ENCODE measurements at places on chromosomes 6 and 20.

DNA sequence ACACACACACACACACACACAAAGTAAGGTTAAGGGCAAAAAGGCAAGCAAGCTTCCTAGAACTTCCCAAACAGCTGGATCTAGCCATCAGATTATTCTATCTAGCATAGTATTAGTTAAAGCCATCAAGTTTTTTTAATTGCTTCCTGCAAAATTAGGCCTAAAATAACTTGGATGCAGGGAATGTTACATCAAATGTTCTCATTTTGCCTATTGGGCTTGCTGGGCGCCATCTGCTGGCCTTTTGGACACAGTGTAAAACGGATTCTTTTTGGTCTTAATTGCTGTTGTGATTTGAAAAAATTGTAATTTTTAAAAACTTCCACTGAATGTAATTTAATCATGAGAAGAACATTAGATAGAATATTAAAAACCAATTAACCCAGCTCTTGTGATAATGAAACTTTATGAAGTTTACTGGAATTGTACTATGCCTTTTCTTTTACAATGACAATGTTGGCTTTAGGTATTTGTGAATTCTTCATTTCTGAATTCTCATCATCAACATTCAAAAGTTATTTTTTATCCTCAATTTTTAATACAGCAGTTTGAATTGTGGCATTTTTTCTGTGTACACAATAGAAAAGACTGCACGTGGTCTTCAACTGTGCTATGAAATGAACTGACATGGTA, 6.8 kb downstream of the MKKS start:
- peak; percentile 41 for DNase-seq

- DNase-seq, result no peak
These were observed 42.9 kb downstream of the BCAS4 start for GRCh38 chr20:50837532-50838321.

- no peak for DNase-seq
These were observed 49.0 kb downstream of the COL19A1 start for GRCh38 chr6:69915346-69915745.

- DNase-seq, result no peak
These were observed 1.2 kb downstream of the TCEA2 start for GRCh38 chr20:64064145-64064698.

- DNase-seq, result no peak
These were observed 107.8 kb upstream of the SHLD1 start for GRCh38 chr20:5642155-5642981.

DNA sequence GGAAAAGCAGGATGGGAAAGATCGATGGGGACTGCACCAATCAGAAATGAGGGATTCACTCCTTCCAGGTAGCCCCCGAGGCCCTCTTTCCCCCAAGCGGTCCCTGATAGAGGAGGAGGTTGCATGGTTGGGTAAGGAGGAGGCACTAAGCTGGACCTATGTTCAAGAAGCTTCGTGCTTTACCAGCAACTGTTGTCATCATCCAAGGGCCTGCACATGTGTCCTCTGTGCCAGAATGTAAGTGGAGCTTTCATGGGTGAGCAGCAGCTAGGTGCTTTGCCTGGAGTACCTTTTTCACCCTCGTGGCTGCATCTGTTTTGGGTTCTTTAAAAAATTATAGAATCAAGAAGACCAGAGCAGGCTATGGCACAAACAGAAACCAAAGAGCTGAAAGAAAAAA, 54.0 kb downstream of the GMPR start:
- no peak for DNase-seq

- DNase-seq, result no peak
These were observed 161.0 kb downstream of the COL12A1 start for GRCh38 chr6:75044846-75045245.

DNA sequence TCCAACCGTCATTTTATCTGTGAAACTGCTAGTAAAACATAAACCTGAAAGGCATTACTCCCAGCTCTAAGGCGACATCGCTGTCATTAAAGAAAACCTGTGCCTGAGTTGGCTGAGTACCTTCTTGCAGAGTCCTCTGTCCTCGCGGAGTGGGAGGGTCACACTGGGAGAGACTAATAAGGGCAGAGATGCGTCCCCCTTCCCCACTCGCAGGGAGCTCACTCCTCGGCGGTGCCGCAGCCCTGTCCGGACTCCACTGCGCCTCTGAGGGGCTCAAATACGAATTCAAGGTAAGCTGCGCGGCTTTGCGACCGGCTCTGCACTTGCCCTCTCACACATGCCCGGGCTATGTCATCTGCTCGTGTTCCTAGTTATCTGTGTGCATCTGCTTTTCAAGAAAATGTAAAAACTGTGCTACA, at the start of gene COL19A1:
TSS of gene COL19A1 (plus strand) at position 206 of the 419 bp plus-strand sequence. CDS start 13,012 bp downstream, outside the sequence.
- DNase-seq, result peak; percentile 19

GRCh38 chr6:158039571-158040050, 57.9 kb downstream of the SYNJ2 start:
- DNase-seq, result no peak

DNA sequence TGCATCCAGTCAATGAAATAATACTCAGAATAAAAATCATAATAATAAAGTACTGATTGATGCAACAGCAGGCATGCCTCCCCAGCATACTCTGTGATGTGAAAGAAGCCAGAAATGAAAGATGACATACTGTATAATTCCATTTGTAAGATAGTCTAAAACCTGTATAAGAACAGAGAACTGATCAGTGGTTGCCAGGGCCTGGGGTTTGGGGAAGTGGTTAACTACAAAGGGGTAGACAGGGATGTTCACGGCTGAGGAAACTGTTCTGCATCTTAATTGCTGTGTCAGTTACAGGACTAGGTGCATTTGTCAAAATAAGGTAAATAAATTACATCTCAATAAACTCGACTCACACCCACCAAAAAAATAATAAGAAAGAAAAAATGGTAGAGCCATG, 81.3 kb upstream of the BMP2 start:
- no peak for DNase-seq

GRCh38 chr20:60764771-60765170, 487.3 kb upstream of the CDH4 start:
- DNase-seq, result no peak

- DNase-seq, result no peak
These were observed 56.4 kb downstream of the ZMYND8 start for GRCh38 chr20:47300071-47300470.

- DNase-seq, result no peak
These were observed 291.7 kb downstream of the SLC35F1 start for GRCh38 chr6:118198746-118199145.

DNA sequence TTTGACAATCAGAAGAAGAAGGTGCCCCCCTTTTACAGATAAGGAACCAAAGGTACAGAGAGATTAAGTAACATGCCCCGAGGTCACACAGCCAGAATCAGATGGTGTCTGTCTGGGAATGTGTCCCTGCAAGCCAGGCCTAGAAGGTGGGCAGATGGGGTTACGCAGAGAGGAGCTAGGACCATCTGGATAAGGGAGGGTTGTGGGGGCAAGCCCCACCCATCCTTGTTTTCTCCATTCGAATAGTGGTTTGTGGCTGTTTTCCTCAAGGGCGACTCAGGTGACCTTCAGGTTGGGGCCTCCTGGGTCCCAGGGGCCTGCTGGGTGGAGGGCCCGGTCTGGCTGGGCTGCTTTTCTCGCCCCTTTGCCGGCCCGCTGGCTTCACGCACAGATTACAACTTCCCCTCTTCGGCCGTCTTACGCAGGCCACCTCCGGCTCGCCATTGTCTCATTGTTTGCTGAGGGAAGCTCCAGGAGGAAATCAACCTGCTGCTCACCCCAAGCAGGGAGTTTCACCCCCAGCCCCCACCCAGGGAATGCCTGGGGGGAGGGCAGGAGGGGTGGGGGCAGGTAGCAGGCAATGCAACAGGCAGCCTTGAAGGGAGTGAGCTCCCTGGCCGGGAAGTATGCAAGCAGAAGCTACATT, 30.8 kb upstream of the CSNK2A1 start:
- DNase-seq, result no peak

- DNase-seq, result no peak
These were observed 103.4 kb downstream of the MAP3K4 start for GRCh38 chr6:161094955-161095354.

DNA sequence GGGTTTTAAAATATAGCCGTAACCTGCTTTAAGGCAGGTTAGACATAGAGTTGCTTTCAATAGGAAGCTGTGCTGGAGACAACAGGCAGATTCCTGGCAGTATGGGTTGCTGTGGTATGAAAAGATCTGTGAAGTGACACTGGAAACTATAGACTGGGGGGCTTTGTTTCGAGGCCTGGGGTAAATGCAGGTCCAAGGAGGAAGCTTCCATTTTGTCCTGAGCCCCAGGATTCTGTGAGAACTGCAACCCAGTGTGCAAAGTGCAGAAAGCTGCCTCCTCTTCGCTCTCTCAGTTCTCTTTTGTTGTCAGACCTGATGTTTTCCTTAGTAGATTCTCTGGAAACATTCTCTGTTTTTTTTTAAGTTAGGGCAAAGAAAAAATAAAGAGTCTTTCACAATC, 86.9 kb downstream of the LYRM4 start:
- DNase-seq, result no peak

- DNase-seq, result peak; percentile 43
These were observed 189.6 kb downstream of the GJA10 start for GRCh38 chr6:90083891-90084290.

DNA sequence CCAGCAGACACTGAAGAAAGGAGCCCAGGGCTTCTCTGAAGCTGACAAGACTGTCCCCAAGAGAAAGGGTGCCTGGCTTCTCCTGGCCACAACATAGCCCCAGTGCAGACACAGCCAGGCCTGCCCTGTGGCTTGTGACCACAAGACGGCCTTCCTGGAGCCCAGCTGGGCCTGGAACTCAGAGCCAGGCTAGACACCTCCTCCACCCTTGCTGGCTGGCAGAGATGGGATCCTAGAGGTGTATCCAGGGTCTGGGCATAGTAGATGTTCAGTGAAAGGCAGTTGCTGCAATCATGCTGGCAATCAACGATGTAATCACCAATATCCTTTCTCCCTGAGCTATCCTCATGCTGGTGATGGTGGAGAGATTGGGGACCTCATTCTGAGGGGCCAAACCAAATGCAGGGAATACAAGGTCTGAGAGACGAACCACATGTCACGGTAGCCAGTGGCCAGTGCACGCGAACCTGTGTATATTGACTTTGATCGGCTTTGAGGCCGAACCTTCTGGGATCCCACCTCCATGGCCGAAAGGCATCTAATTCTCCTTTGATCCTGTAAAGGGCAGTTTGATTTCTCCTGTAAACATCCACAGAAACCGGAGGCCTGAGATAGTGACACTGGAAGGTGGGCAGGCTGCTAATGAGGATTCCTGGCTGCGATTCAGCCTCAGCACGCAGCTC, 115.2 kb downstream of the PSMB1 start:
- no peak for DNase-seq

GRCh38 chr20:62642666-62643520, 590 bp downstream of the SLCO4A1 start:
- DNase-seq, result peak; percentile 68

DNA sequence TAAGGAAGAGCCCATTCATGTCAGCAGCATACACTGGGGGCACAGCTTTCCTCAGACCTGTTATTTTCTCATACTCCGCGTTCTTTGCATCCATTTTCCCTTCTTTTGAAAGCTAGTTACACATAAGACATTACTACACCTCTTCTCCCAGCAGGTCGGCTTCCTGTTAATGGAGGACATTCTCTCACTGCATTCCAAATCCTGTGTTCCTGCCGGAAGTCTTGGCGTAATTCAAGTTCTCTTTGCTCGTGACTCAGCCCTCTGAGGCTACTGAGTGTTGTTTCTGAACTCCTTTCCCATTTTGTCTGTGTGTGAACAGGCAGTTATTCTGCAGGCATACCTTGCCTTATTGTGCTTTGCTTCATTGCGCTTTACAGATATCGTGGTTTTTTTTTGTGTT, 97.5 kb upstream of the ZBTB24 start:
- no peak for DNase-seq

- no peak for DNase-seq
These were observed 117.4 kb downstream of the VEGFA start for GRCh38 chr6:43887340-43887858.

GRCh38 chr6:166085500-166085899, 82.2 kb downstream of the TBXT start:
- no peak for DNase-seq

DNA sequence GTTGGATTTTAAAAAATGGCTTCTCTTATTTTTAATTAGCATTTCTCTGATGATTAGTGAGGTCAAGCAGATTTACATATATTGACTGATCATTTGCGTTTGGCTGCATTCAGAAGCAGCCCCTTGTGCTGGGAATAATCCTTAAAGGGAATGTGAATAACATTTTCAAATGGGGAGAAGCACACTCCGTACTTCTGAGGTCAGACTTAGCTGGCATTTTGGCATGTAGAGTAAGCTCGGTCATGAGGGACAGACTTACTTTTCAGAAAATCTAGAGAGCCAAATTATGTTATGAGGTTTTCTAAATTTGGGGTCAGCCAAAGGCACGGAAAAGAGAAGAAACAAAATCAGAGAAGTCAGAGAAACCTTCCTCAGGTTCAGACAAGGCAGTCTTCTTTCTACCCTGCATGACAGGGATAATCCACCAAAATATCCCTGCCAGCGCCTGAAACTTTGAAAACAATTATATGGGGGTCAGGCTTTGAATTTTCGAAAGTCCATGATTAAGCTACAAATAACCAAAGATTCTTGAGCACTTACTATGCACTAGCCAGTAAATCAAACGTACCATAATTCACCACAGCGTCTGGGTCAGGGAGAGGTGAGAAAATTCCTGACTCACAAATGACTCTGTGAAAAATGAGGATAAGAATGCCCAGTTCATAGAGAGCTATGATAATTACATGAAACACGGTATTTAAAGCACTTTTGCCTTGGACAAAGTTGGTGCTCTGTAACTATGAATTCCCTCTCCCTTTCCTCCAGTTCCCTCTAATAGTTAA, 44.9 kb downstream of the ADAT2 start:
- DNase-seq, result no peak

DNA sequence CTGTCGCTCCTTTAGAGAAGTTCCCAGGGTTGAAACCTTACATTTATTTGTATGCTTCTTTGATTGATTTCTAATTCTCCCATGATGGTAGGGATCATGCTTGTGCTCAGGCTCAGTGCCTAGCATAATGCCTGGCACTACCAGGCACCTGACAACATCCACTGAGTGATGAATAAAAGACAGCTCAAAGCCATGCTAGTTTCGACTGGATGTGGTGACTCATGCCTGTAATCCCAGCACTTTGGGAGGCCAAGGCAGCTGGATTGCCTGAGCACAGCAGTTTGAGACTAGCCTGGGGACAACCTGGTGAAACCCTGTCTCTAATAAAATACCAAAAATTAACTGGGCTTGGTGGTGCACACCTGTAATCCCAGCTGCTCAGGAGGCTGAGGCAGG, 11.6 kb upstream of the CD164 start:
- no peak for DNase-seq

DNA sequence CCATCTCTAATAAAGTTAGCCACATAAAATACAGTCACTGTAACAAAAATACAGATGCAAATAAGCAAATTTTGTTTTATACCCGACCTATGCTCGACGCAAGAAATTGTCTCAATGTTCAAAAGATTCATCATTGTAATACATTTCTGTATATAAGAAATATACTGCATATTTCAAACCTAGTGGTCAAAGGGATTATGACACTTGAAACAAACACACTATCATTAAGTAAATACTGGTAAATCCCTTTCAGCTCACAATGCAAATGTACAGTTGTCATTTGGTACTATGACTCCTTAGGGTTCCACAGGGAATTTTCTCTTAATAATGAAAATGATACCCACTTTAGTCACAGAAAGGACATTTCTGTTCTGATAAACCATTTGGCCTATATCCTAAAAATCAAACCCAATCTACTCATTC, 2.2 kb downstream of the HIVEP2 start:
- no peak for DNase-seq

All from activated naive CD4-positive, alpha-beta T cell treated with anti-CD3 and anti-CD28 coated beads, Interleukin-2, amount 50 U/mL, for 16 hours (primary cell).